ENCODE measurements at places on chromosomes 4 and X.

DNA sequence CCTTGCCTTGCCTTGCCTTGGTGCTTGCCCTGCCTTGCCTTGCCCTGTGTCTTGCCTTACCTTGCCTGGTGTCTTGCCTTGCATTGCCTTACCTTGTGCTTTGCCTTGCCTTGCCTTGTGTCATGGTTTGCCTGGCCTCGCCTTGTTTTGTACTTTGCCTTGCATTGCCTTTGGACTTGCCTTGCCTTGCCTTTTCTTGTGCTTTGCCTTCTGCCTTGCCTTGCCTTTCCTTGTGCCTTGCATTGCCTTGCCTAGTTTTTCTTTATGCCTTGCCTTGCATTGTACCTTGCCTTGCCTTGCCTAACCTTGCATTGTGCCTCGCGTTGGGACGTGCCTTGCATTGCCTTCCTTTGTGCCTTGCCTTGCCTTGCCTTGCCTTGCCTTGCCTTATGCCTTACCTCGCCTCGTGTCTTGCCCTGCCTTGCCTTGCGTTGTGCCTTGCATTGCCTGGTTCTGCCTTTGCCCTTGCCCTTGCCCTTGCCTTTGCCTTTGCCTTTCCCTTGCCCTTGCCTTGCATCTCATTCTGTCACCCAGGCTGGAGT is 82.8 kb downstream of the TAB3 start:
- DNase-seq: no peak

GRCh38 chrX:649166-649565 is 18.6 kb downstream of the SHOX start:
- DNase-seq: no peak

- DNase-seq: peak; percentile 41
These were observed 393.5 kb downstream of the MAPK10 start for GRCh38 chr4:85966373-85966772.

GRCh38 chr4:67566335-67566734 is 7.8 kb downstream of the STAP1 start:
- no peak for DNase-seq

- DNase-seq: peak; percentile 42
These were observed 337.1 kb upstream of the CTSO start for GRCh38 chr4:156290811-156291210.

- DNase-seq: no peak
These were observed 137.2 kb downstream of the GUCY2F start for GRCh38 chrX:109344678-109345077.
